ENCODE measurements at places on chromosomes 16 and 17.

DNA sequence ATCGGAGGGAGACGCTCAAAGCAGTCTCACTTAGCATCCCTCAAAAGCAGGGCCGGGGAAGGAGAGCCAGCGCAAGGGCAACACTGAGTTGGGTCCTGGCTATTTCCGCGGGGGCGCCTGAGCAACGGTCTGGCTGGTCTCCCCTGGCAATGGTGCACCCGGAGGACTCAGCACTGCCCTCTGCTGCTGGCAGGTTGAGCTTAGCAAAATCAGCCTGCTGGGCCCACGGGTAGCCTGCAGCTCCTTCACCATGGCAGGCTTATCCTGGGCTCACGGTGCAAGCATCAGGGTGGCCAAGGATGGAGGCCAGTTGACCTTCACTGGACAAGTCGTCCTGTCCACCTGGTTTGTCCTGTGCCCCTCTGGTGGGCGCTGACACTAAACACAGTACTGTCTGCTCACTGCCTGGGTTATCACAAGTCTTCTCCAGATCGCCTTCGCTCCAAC, 14.4 kb upstream of the ALDH3A1 start:
- peak; percentile 48 for DNase-seq

DNA sequence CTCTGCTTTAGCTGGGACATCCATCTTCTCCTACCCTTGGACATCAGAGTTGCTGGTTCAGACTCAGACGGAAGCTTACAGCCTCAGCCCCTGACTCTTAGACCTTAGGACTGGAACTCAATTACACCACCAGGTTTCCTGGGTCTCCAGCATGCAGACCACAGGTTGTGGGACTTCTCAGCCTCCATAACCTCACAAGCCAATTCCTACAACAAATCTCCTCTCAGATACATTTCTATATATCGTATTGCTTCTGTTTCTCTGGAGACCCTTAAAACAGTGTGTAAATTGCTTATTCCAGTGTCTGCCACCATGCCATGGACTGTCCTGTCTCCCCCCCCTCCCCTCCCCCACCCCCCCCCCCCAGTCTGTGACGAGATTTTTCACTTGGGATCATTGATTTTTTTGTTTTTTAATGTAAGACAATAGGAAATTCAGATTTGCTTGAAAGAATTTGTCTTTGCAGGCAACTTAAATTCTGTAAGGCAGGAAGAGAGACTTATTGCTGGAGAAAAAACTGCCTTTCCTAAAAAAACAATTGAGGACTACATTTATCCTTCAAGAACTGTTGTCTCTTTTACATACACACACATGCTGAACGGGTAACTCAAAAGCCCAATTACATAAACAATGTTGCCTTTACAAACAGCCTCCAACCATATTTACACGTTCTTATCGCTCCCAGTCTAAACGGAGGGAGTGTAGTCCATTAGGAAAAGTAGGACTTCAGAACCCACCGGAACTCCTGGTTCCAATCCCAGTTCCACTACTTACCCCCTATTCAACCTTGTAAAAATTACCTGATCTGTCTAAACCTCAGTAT, 39.9 kb downstream of the TEKT5 start:
- no peak for DNase-seq

DNA sequence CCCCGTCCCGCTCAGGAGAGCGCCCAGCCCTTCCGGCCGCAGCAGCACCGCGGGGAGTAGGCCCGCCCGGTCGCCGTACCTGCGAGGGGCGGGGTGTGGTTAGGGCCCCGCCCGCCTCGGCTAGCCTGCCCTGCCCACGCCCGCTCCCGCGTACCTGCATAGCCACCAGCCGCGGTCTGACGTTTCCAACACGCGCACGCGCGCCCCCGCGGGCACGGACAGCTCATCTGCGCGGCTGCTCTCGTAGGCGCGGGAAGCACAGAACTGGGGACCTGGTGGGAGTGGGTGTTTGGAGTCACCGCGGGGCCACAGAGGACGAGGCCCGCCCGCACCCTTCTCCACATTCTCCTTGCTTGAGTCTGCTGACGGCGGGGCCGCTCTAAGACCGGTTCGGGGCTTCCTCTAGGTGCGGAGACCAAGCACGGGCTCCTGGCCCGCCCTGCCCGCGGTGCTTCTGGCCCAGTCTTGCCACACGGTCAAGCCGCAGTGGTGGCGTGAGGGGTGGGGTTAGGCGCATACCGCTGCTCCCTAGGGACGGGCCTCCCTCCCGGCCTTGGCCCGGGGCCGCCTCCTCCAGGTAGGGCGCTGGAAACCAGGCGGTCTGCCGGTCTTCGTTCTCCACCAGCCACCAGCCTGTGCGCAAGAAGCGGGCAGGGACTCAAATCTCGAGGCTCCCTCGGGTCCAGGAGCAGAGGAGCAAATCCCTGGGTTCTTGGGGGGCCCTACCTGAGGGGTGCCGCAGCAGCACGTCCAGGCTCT, 1.8 kb downstream of the NOXO1 start:
- DNase-seq, result no peak

- no peak for DNase-seq
These were observed 88.5 kb downstream of the CLEC16A start for GRCh38 chr16:11032922-11033291.

DNA sequence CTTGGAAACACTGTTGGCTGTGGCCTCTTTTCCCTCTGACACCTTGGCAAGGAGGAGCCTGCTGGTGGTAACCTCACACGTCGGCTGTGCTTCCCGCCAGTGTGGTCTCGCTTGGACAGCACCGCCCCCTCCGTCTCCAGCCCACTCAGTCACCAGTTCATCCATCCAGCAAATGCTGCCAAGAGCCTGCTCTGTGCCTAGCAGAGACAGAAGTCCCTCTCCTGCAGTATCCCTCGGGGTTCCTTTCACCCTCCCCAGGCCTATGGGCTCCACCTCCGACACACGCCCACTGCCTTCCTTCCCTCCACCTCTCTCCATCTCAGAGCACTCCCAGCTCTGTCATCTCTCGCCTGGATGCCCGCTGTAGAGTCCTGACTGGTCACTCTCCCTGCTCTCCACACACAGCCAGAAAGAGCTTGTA, 12.3 kb downstream of the CACNG4 start:
- DNase-seq, result no peak

GRCh38 chr16:50531901-50532300, 16.3 kb upstream of the NKD1 start:
- DNase-seq, result no peak

DNA sequence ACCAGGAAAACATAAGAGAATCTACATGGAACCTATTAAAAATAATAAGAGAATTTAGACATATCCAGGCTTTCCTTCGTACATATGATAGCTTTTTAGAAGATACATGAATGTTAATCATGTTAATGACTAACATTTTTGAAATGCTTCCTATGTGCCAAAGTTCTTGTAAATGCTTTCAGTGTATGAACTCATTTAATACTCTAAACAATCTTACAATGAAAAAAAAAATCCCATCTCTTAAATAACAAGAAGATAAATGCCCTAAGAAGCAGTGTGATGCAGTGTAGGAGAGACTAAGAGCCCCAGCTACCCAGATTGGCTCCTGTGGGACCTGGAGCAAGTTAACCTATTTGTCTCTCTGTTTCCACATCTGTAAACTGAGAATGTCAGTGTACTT, 220.4 kb upstream of the MYOCD start:
- no peak for DNase-seq

DNA sequence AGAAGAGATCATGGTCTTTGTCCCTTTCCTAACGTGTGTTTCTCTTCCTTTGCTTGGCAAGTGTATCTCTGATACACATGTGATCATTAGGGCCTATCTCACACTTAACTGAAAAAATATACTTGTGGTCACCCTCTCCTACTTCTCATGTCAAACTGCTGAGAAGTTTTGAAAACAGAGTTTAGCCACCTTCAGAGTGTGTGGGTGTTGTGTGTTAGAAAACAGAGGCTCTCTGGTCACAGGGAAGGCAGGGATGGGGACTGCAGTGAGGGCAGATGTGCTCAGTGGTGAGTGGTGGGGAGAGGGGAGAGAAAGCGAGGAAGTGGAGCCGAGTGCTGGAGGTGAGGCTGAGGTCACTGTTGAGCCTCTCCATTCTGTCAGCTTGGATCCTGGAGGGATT, 29.4 kb downstream of the GRB7 start:
- no peak for DNase-seq

DNA sequence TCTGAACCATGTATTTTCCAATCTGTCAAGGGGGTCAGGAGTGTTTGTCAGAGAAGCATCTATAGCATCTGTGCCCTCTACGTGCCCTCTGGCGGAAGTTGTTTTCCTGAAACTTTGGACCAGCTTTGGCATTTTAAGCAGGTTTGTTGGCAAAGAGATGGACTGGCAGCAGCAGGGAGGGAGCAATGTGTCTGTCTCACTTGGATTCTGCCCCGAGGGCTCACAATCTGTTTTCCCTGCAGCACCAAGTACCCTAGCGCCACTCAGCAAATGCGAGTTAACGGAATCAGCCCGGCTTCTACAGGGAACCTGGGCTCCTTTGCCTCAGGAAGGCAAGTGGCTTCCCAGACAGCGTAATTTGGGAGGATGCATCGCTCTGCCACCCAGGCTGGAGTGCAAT, 17.4 kb downstream of the DUSP14 start:
- DNase-seq, result no peak

DNA sequence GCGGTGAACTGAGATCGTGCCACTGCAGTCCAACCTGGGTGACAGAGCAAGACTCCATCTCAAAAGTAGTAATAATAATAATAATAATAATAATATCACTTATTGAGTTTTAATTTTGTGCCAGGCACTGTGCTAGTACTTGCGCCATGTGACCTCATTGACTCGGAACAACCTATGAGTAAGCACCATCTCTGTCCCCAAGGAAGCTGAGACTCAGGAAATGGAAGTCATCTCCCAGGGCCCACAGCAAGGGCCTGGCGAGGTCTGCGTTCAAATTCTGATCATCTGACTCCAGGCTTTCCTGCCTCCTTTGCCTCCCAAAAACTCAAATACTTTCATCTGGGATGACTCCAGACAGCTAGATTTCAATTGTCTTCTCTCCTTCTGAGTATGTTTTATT, 162.9 kb downstream of the SEC14L1 start:
- no peak for DNase-seq

GRCh38 chr16:52613508-52613907, 66.6 kb upstream of the TOX3 start:
- no peak for DNase-seq

GRCh38 chr17:68458260-68459036, 1.2 kb upstream of the WIPI1 start:
- no peak for DNase-seq

GRCh38 chr16:8861563-8862308, 7.1 kb downstream of the CARHSP1 start:
- no peak for DNase-seq

GRCh38 chr17:56819431-56820145, 14.1 kb downstream of the C17orf67 start:
- peak; percentile 80 for DNase-seq

GRCh38 chr17:59154292-59154720, 680 bp downstream of the SKA2 start:
- DNase-seq, result no peak

DNA sequence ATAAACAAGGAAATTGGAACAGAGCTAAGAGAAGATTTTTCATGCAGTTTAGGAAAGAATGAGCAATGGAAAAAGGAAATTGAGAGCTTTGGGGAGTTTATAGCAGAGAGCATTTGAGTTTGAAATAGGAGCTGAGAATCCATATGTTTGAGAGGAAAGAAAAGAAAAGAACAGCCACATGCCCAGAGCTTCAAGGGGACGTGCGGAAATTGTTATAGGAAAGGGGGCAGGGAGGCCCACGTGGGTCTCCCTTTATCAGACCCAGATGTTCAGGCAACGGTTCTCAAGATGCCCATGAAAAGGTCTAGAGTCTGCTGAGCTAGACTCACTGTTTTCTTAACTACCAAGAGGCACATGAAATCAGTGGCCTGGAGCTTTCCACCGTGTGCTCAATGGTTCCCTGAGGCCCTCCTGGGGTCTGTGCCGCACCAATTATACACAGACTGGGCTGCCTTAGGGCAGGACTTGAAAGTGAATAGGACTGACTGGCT, 31.2 kb downstream of the CHD9 start:
- no peak for DNase-seq

- no peak for DNase-seq
These were observed 48.3 kb upstream of the CBX4 start for GRCh38 chr17:79887451-79887991.

GRCh38 chr17:16676676-16677268, 13.3 kb upstream of the CCDC144A start:
- no peak for DNase-seq

- DNase-seq, result peak; percentile 49
These were observed 5.7 kb downstream of the CSNK1D start for GRCh38 chr17:82267575-82268379.

- DNase-seq, result no peak
These were observed 12.7 kb upstream of the CRHR1 start for GRCh38 chr17:45771271-45771959.

DNA sequence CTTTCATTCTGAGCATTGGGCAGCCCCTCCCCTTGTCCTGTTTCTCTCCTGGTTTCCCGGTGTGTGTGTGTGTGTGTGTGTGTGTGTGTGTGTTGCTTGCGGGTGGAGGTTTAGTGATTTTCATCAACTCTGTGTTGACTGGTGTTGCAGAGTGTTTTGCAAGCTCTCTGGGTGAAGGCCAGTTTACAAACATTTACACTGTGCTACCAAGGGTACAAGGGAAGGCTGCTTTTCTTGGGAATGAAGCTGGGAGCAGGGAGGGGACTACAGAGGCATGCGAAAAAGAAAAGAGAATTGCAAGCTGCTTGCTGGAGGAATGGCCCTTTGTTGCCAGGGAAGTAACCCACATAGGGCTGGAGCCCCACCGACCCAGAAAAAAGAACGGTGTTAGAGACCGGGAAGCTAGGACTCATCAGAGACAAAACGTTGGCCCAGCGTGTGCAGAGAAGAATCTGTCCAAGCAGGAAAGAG, 29.6 kb downstream of the HS3ST3B1 start:
- no peak for DNase-seq

- DNase-seq, result no peak
These were observed 20.2 kb upstream of the GNG13 start for GRCh38 chr16:820748-821147.

GRCh38 chr17:13589658-13590057, 12.1 kb downstream of the HS3ST3A1 start:
- DNase-seq, result no peak

DNA sequence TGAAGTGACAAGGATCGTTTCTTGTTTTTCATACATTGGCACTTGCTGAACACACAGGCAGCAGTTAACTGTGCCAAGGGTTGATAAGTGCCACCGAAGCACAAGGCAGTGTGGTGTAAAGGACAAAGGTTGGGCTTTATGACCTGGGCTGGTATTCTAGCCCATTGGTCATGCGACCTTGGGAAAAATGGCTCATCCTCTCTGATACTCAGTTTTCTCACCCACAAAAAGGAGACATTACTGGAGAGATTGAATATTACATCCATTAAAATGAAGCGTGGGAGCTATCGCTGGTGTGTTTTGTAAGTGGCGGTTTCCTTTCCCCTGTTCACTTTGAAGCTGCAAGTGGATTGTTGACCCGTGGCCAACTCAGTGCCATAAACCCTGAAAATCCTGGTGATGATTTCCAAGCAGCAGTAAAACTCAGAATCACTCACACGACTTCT, 216.9 kb downstream of the HAPSTR1 start:
- no peak for DNase-seq

GRCh38 chr16:27269300-27270150, 953 bp upstream of the NSMCE1 start:
- DNase-seq, result no peak

Measured in CD4-positive, alpha-beta T cell treated with Interleukin-4 for 4 hours (primary cell).